ENCODE measurements at places on chromosomes 7 and 10.

DNA sequence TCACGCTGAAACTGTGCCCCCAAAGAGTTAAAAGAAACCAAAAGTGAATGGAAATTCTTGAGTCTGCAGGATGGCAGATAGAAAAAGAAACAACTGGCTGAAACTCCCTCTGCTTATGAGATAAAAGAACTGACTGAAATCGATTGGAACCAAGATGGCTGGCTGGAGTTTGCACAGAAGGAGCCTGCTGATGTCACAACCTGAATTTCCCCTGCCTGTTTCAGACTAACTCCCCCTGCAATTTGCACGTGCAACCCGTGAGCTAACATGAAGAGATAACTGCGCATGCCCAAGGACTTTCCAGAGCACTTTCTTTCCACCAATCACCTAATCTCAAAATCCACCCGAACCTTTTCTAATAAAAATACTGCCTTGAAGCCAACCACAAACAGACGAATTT, 435.5 kb downstream of the CALN1 start:
- DNase-seq, result no peak

- DNase-seq, result no peak
Measured at GRCh38 chr7:121419201-121420148, 23.4 kb upstream of the FAM3C start.

DNA sequence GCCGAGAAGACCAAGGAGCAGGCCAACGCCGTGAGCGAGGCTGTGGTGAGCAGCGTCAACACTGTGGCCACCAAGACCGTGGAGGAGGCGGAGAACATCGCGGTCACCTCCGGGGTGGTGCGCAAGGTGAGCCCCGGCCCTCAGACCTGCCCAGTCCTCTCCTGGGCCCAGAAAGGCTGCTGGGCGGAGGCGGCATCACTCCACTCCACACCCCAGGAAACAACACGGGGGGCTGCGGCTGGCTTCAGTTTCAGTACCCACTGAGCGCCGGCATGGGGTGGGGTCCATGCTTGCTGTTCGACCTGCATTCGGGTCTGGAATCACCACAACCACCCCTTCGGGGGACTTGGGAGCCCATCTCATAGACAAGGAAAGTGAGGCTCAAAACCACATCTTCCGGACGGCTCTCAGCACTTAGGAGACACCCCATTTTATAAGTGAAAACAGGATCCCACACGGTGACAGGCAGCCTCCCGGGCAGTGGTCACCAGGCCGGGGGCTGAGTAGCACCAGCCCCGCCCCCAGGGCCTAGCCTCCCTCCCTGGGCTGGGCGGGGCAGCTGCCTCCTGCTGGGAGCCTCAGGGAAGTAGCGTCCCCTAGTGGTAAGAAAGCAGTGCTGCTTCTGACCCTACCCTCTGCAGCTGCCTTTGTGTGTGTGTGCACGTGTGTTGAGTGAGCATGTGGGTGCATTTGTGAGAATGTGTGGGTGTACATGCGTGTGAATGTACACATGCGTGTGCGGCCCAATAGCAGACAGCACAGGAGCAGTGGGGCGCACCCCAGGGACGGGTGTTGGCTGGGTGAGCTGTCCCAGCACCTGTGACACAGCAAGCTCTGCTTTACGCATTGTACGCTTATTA, 1.8 kb downstream of the SNCG start:
- no peak for DNase-seq

DNA sequence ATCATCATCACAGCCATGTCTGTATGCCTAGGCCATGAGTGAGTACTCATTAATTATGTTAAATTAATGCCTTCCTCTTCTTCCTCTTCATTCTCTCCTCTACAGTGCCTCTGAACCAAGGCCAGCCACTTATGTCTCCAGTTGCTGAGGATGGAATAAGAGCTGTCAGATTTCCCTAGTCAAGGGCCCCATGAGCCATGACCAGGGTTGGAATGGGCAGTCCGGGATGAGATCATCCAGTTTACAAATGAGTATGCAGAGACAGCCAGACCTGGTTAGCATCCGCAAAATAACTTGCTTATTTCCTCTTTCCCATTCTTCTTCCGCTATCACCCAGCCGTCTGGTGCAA, 342.7 kb downstream of the GRID1 start:
- DNase-seq, result no peak

DNA sequence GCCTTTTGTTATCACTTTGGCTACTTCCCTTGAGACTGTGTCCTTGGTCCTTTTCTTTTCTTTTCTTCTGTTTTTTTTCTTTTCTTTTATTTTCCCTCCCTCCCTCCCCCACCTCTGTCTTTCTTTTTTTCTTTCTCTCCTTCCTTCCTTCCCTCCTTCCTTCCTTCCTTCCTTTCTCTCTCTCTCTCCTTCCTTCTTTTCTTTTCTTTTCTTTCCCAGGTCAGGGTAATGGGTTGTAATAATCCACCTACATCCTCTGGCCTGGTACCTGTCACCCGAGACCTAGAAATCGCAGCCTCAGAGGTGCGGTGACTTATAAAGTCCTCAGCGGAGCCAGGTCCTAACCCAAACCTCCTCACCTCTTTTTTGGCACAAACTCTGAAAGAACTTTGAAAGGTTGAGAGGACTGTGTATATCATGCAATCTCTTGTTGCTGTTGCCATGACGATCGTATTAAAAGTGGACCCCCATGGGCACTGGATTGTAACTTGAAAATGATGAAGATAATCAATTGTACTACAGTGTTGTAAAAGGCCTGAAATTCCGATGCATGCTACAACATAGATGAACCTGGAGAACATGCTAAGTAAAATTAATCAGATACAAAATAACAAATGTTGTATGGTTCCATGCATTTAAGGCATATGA, 140.7 kb upstream of the AGK start:
- DNase-seq, result no peak

Measured in NCI-H345 (cell line).